Caki2 (cell line): ENCODE measurements at places on chromosomes 3 and 15.

GRCh38 chr15:44656298-44656697, 7.2 kb downstream of the SPG11 start:
- no peak for DNase-seq

DNA sequence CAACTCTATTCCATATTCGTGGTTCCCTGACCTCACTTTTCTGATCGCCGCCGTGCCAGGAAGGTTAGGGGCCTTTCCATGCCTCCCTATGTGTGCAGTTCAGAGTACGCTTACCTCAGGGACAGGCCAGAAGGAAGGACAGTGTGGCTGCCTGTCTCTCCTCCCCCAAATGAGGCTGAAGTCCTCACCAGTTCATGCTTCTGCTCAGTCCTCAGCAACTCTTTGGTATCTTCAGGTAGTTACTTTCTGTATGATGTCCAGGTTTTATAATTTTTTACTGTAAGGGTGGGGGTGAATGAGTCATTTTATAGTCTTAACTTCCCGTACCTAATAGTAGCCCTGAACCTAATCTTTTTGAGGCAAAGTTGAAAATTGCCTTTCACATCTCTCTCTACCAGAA, 98.7 kb downstream of the VPS8 start:
- DNase-seq, result no peak

DNA sequence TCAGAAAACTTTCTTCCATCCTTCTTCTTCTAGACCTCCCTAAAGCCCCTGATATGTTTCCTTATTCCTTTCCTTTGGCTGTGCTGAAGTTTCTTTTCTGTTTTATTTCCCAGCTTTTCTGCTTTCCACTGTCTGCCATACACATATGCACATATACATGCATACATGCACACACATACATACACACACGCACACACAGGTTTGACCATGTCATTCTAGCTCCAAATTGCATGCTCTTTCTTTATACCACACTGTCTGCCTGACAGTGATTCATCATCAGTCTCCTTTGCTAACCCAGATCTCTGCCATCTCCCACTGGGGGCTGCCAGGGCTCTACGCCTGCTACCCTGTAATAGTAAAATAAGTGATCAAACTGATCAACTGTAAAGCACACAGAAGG, 181.3 kb downstream of the STAC start:
- no peak for DNase-seq

GRCh38 chr15:55696221-55696620, 46.7 kb downstream of the PRTG start:
- DNase-seq, result peak; percentile 13

- DNase-seq, result no peak
These were observed 38.8 kb downstream of the EDC3 start for GRCh38 chr15:74656935-74657535.

DNA sequence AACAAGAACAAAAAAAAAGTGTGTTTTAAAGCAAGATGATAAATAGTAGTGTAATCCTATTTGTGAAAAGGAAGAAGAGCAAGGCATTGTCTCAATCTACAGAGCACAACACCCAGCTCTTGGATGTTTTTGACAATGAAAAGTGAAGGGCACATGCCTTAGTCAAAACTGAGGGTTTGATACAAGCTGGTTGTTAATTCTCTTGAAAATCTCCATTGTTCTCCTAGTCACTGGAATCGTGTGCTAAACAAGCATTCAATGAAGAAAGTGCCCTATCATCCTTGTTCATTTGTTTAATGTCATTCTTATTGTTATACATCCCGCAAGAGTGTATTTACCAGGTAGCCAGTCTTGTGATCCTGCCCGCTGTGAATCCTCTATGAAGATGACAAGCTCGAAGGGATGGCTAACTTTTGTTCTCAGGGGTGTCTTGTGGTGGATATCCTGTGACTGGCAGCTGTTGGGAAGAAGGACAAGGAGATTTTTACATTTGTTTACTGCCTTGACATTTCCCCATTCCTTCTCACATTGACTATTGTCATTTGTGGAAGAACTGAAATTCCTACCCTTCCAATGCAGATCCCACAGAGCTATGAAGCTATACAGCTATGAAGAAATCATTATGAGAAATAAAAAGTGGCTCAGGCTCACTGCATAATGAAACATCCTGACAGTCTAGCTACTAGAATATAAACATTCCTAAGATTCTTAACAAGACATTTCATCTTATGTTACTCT, 175.9 kb downstream of the VGLL3 start:
- no peak for DNase-seq
